ENCODE measurements at places on chromosomes 2 and 18.

DNA sequence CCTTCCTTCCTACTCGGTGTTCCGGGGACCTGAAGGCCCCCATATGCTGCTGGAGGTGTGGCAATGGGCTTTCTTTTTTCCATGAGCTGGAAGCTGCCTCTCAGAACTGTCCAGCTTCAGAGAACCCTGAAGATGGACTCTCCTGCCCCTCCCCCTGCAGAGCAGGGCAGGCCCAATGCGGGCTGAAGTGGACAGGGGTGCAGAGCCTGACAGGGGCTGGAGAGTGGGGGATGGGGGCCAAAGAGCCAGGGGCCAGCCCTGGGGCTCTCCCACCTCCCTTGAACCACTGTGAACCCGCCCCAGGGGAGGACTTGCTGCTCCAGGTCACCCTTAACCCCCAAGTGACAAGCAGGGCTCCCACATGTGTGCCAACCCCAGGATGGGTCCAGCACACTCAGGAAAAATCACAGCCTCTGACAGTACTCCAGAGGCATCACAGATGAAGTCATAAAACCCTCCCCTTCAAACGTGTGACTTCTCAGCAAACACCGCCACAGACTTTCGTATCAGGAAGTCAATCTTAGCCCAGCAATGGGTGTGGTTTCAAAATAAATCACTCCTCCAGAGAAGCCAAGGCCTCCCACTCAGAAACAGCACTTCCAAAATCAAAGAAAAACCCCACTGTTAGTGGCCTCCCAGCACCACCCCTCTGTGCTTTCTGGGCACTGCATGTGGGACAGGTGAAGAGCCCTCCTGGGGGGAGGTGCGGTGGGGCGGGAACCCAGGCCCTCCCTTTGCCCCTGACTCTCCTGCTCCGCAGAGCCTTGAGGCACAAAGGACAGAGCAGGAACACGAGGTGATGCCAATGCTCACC lies 135.8 kb downstream of the HDAC4 start:
- peak; percentile 67 for DNase-seq

DNA sequence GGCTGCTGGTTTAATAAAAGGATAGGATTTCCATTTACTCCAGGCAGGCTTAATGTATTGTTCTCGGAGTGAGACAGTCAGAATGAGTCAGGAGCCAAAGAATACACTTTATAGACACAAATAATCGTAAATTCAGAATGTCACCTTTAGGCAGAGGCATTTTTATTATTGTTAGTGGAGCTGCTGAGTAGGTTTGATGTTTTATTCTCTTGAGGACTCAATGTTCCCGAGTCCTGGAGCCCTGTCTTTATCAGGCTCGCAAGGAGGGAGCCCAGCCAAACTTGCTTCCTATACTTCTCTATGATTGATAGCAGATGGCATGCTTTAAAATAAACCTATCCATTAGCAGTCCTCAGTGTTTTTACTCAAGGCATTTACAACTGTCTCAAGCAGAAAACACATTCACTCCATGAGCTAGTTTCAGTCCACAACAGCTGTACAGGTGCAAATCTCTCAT lies 492.3 kb upstream of the ZEB2 start:
- no peak for DNase-seq

DNA sequence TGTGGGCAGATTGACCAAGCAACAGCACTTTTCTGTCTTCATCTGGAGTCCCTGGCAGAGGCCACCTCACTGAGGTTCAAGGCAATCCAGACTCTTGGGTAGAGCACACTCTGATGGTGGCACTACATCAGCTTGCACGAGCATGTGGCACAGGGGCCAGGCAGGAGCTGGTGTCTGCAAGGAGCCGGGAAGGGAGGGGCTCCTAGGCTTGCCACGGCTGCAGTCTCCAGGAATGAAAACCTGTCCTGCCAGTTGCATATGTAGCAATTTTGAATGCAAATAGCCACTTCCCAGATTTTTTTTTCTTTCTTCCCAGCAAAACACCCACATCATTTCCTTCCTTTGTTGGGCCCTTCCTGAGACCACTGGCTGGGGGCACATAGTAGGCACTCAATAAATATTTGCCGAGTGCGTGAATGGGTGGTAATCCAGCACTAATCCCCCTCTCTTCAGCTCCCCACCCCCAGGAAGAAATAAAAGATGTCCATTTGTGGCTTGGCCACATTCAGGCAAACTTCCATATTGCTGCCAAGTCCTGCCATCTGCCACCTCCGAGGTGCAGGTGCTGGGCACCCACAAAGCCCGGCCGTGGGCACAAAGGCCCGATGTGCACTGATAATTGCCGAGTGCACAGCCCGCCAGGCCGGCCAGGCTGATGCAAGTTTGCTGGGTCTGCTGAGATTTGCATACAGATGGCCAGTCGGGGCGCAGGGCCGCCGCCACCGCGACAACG lies 72.4 kb downstream of the MYCN start:
- no peak for DNase-seq

DNA sequence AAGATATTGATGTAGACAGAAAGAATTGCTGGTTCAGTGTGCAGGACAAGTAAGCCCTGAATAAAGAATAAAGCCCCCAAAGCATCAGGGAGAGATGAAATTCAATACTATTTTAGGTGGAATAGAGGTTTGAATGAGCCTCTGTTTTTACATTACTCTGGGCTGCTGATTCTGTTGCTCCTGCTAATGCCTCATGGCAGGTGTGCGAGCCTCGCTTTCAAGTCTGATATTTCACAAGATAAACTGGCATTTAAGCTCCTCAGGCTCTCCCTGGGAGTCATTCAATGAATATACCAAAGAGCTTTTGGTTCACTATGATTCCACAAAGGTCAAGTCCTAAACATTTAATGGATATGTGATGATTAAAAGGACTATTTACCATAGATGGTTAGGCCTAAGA lies 601.0 kb upstream of the SLC39A10 start:
- no peak for DNase-seq

DNA sequence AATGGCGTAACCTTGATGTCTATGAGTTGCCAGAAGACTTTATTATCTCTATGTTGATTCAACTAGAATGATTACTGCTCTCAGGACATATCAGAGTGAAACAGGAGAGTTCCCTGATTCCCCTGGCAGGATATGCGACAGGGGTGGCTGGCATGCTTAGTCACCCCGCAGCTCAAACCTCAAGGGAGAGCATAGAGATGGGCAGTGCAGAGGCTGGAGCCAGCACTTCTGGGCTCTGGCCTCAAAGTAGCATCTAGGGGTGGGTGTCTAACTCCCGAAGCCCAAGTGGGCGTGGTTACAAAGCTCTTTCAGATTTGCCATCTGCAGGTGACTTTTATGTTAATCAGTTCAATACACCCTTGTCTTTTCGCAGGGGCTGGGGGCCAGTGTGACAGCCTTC lies 391.6 kb downstream of the ADCYAP1 start:
- DNase-seq = no peak

GRCh38 chr2:196926562-196927375 lies at the start of gene PGAP1:
TSS of gene PGAP1 (minus strand) at chr2:196926707. CDS start at chr2:196926616, 91 bp downstream.
- peak; percentile 69 for DNase-seq

- DNase-seq = no peak
Observed at GRCh38 chr18:66280470-66280869, 323.4 kb downstream of the CDH19 start.

Measured in naive thymus-derived CD8-positive, alpha-beta T cell (primary cell).